ENCODE measurements at places on chromosomes 4 and X.

DNA sequence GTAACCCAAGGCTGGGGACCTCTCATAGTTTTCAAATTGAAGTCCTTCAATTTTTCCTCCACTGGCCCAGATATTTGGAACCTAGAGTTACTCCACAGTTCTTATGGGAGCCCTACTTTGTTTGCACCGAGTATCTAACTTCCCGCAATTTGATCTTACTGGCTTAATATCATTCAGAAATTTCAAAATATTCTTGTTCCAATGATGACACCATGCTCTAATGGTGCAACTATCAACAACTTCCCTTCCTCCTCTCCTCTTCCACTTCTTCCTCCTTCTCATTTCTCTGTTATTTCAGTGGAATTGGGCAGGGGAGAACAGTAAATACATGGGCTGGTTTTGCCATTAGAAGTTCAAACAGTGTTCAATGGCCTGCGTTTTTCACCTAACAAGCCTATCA is 20.2 kb downstream of the PDCL2 start:
- no peak for DNase-seq

DNA sequence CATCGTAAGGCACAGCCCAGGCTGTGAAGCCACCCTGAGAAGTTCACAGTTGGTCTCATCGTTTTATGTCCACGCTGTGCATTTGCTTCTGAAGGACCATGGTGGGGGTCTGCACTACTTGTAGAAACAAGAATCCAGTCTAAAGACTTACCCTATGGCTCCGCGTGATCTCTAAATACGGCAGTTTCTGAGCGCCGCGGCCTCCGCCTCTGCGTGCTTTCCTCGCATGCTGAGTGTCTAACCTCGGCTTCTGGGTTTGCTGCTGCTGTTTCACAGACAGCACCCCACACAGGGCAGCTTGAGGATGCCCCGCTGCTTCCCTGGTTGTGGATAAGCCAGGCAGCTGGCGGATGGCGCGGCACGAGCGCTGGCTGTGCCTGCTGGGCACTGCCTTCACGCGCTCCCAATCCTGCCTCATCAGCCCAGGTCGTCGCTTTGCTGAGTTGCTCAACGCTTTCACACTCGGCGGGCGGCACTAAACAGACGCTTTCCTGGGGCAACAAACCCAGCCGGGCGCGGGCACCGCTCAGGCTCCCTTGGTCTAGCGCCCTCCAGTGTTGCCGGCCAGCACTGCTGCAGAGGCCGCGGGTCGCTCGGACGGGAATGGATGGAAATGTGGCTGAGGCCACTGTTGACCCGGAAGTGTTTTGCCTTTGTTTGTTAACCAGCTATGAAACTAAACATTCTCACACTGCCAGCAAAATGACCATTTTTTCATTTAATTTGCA is 39.2 kb downstream of the FGFRL1 start:
- DNase-seq: no peak

DNA sequence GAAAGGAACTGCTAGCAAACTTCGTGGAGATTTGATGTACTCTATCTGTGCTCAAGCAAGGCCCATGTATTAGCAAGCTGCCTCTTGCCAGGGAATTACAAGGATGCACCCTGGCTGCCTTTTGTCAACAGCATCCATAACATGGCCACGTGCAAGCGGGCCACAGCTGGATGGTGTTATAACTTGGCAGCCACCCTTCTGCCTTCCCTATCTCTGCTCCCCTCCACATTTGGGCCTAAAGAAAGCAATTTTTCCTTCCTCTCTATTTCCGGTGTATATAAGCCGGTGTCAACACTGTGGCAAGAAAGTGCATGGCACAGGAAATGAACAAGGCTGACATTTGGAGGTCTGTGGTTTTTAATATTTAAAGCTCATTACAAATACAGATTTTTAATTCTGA is 94.8 kb downstream of the CLNK start:
- DNase-seq: no peak

DNA sequence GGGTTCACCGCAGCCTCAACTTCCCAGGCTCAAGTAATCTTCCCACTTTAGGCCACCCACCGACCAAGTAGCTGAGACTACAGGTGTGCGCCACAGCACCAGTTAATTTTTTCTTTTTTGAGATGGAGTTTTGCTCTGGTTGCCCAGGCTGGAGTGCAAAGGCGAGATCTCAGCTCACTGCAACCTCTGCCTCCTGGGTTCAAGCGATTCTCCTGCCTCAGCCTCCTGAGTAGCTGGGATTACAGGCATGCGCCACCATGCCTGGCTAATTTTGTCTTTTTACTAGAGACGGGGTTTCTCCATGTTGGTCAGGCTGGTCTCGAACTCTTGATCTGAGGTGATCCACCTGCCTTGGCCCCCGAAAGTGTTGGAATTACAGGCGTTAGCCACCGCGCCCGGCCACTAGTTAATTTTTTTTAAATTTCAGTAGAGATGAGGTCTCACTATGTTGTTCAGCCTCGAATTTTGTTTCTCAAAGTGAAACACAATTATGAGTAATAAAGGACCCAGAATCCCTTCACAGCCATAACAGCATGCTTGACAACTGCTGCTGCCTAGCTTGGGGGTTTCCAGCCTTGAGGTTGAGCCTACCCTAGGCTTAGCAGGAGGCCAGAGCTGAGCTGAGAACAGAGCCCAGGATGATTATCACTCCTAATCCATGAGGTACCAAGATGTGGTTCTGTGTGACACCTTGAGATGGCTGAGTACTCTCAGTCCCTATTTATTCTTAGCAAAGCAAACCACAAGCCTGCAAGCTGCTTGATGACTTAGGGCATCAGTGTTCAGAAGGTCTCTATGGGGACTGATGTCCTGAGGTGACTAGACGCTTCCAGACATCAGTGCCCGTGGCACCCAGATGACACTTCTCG is 41.6 kb upstream of the NKRF start:
- DNase-seq: no peak

GRCh38 chr4:8731364-8731763 is 138.8 kb downstream of the CPZ start:
- DNase-seq: no peak

DNA sequence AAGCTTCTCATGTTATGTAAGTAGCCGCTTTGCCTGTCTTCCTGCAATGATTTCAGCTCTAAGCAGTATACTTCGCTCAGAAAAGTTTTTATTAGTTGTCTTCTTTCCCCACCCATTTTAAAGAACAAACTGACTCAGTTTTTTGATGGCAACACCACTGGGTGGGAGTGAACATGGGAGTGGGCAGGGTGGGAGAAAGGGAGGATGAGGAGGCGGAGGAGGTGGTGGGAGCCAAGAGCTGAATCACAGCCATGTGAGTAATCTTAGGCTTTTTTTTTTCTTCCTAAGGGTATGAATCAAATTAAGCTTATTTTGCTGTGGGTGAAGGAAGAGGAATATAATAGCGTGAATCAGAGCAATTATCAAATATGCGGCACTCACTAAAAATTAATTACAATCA is 574.3 kb upstream of the DIPK2B start:
- DNase-seq: no peak

DNA sequence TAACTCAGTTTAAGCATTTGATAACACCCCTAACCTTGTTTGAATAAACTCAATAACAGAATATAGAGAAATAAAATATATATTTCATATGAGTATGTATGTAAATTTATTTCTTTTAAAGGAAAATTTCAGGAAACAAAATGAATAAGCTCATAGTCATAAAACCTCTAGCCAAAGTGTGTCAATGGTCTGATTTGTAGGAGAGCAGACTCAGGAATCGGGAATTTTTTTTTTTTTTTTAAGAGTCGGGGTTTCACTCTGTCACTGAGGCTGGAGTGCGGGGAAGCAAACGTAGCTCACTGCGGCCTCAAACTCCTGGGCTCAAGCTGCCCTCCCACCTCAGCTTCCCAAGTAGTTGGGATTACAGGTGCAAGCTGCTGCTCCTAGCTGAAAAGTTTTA is 2.4 kb downstream of the PKD2 start:
- no peak for DNase-seq

GRCh38 chrX:18542131-18542530 is 116.7 kb downstream of the CDKL5 start:
- DNase-seq: no peak

GRCh38 chr4:40808926-40809457 is 59.2 kb downstream of the NSUN7 start:
- DNase-seq: no peak

DNA sequence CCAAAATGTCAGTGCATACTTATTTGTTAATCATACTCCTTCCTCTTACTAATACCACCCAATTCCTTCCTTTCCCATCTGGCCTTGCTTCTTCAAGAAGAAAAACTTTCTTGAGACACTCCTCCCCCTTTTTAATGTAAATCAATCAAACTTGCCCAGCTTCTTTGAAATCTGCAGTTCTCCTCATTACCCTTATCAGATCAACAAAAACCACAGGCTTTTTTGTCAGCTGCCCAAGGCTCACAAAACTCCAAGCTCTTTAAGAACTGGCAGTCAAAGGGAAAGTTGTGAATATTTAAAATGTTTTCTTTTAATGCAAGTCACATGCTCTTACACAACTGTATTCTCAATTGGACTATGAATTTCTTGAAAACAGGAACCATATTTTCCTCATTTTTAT is 11.3 kb upstream of the MYOZ2 start:
- no peak for DNase-seq

- DNase-seq: no peak
Observed at GRCh38 chrX:17082831-17083230, 136.4 kb downstream of the REPS2 start.

- no peak for DNase-seq
Observed at GRCh38 chr4:169133932-169134331, 123.9 kb upstream of the CBR4 start.

GRCh38 chr4:126137782-126138170 is 823.0 kb downstream of the FAT4 start:
- DNase-seq: no peak

DNA sequence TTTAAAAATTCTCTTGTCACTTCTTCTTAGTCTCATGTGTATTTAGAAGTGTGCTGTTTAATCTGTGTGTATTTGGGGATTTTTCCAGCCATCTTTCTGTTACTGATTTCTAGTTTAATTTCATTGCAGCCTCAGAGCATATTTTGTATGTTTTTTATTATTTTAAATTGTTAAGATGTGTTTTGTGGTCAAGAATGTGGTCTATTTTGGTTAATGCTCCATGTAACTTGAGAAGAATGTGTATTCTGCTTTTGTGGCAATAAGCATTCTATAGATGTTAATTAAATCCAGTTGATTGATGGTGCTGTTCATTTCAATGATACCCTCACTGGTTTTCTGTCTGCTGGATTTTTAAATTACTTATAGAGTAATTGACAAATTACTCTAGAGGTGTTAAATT is 38.9 kb downstream of the ANXA10 start:
- DNase-seq: no peak

DNA sequence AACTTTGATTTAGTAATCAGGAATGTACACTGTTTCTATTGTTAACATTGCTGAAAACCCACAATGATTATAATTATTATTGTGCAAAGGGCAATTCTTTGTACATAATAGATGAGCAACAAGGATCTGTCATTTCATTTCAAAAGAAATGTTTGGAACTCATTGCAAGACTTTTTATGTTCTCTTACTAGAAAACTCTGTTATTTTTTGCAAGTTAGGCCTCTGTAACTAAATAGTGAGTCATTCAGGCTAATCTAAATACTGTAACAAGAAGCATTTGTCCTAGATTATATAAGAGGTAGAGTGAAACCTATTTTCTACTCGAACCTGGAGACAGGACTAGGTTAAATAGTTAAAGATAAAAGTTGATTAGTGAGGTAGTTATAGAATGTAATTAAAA is 93.2 kb upstream of the FAM47B start:
- DNase-seq: no peak

DNA sequence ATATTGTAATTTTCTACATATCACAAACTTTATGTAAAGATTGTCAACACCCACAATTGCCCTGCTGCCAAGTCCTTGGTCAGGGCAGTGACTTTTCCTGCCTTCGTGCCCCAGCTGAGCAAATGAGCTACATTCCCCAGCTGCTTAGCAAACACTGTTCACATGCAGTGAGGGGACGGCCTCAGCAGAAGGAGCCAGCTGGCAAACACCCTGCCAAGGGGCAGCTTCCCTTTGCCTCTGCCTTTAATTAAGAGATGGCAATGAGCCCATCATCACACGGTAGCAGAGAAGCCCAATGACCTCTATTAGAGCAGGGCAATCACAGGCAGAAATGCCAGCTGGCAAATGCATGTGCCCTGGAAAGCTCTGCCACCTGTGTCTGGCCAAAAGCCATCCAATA is 253.4 kb downstream of the EPHA5 start:
- no peak for DNase-seq

- DNase-seq: no peak
Observed at GRCh38 chr4:76212851-76213414, 691 bp downstream of the SCARB2 start.

- no peak for DNase-seq
Observed at GRCh38 chrX:13816643-13817627, at the start of gene GPM6B. Gene GPM6B, minus strand, starts transcription at chrX:13817093. Its CDS starts 189 bp downstream, at chrX:13816904.

- DNase-seq: no peak
Observed at GRCh38 chr4:14269824-14270223, 642.3 kb upstream of the BOD1L1 start.

- no peak for DNase-seq
Observed at GRCh38 chr4:10196191-10196590, 79.6 kb upstream of the WDR1 start.

DNA sequence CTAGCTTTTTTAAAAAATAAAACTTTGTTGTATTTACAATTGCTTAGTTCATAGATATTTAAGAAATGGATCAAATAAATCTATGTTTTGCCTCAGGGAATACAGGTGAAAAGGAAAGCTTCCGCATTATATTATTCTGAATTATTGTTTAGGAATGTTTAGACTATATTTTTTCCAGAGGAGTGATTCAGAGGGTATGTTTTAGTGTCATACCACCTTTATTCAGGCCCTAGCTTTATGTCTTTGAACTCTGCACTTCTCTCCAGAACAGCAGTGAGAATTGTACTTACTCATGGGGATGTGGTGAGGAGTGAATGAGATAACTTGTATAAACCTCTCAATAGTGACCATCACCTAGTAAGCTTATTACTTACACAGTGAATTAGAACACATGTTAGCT is 14.0 kb downstream of the SLIT2 start:
- DNase-seq: no peak

- DNase-seq: no peak
Observed at GRCh38 chr4:89645482-89645881, 191.5 kb downstream of the SNCA start.

DNA sequence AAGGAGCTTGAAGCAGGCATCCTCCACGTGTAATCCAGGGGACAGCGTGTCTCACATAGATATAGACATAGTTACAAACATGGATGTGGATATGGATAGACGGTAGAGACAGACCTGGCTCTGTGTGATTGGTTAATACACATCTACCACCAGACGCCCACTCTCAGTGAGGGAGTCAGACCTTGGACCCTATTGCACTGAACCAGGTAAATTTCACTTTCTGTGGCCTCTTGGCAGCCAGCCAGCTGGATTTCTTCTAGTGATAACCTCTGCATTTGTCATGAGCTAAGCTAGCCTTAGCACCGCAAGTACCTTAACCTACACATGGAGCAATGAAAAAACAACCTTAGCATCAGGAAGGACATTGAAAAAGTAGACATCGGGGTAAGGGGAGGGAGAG is 79.2 kb upstream of the ACSL4 start:
- DNase-seq: no peak
